ENCODE measurements at places on chromosomes 13 and 19.

DNA sequence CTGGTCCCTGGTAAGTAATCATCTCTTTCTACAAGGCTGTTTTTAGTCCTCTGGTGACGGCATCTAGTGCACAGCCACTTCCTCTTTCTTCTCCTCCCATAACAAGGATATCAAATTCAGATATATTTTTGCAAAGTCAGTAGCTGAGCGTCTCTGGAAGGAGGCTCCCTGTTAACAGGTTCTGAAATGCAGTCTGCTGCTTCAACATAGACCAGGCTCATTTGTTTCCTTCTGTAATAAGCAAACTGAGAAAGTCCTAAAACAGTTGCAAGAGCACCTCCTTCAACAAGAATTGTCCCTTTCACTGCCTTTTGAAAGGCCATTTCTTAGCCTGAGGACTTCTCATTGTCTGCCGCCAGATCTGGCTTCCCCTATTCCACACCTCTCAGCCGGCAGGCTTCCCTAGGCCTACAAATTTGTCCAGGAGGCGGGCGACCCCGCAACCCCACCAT lies 7.4 kb upstream of the ZSCAN5A start:
- no peak for DNase-seq

- DNase-seq = no peak
These were observed 14.9 kb downstream of the TLE2 start for GRCh38 chr19:3014135-3014534.

DNA sequence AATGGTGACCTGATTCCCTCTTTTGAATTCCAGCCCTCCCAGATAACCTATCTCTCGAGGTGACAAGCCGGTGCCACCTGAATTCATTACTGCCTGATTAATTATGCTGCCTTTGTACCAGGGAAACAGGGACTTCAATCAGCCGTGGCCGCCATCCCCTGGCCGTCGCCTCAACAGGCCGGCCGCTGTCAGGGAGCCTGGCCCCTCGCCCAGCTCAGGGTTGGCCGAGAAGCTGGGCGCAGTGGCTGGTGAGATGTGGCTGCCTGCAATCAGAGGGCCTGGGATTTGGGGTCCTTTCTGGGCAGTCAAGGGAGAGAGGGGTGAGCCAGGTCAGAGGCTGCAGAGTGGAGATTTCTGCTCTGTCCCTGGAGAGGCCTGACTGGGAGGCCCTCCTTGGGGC lies 91.2 kb downstream of the KCTD15 start:
- no peak for DNase-seq

DNA sequence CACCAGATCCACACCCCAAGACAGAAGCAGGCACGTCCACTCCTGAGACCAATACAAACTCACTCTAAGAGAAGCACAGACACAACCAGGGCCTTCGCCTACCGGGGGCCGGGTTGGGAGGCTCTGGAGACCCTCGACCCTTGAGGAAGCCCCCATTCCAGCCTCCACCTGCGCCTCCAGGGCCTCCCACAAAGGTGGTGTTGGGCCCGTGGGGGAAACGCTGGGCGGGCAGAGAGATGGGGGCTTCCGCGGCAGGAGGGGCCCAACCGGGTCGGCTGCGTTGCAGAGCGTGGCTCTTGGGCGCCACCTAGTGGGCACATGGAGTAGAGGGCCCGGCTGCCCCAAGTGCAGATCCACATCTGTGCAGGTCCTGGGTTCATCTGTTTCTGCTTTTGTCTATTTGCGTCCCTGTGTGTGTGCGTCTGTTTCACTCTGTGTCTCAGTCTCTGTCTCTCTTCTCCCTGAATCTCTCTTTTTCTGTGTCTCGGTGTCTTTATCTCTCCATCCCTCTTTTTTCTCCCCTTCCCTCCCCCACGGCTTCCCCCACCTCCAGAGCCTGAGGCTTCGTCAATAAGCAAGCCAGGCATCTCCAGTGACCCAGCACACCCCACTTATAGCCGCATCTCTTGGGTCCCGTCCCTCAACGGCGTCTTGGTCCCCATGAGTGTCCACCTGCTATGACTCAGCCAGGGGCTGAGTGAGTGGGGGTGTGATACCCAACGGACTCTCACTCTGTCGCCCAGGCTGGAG lies 10.5 kb upstream of the TINCR start:
- peak; percentile 56 for DNase-seq

DNA sequence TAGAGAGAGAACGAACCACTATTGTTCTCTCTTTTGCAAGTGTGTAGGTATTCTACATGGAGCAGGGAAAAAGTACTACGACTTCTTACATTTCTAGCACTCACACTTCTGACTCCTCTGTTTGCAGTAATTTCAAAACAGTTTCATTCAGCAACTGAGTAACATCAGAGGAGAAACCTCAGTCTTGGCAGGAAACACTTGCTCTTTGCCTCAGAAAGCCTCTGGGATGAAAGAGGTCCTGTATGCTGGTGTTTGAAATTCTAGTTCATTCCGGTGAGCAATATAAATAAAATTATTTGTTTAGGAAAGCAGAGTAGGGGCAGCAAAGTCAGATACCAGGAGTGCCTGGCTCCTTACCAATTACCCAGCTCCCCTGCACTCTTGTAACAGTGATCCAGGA lies 595.5 kb downstream of the TBC1D4 start:
- DNase-seq = no peak

DNA sequence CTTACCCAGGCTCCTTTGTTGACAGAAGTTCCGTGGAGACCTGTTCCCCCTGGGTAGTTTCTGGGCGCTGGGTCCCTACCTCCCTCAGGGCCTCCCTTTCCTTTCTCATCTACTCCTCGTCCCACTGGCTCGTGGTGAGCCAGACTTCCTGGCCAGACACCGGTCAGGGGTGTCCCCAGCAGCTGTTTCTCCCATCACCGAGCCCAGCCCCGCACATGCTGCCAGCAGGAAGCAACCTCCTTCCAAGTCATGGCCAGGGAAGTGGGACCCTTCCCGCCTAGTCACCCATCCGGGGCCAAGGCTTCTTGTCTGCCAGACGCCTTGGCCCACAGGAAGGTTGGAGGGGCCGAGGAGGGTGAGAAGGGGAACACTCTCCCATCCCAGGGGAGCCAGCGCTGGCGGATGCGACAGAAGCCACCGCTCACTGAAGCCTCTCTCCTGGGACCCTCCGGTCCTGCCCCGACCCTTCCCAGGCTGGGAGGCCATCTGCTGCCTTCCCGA lies 5.7 kb downstream of the PAK4 start:
- no peak for DNase-seq

DNA sequence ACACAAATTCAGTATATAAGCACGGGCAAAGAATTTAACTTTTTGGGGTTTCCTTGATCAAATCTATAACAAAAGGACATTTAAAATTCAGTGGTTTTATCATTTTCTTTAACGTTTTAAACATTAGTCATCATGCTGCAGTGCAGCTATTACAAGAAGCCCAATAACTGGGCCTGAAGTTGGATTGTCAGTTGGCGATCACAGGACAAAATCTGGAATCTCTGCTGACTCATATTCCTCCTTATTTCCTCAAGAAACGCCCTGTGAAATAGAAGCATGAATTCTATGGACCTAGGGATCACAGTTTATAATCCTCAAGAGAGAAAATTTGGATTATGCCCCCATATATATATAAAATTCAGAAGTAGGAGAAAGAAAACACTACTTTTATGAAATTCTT lies 971.6 kb upstream of the MIR17HG start:
- no peak for DNase-seq

GRCh38 chr19:35528218-35529038 lies at the start of gene SBSN:
TSS of gene SBSN (minus strand) at chr19:35528311. CDS start at chr19:35528281, 30 bp downstream.
- DNase-seq = no peak

GRCh38 chr13:45615501-45616101 lies at the start of gene ERICH6B:
TSS of gene ERICH6B (minus strand) at chr13:45615739. CDS start at chr13:45597005, 18,734 bp downstream.
- no peak for DNase-seq

DNA sequence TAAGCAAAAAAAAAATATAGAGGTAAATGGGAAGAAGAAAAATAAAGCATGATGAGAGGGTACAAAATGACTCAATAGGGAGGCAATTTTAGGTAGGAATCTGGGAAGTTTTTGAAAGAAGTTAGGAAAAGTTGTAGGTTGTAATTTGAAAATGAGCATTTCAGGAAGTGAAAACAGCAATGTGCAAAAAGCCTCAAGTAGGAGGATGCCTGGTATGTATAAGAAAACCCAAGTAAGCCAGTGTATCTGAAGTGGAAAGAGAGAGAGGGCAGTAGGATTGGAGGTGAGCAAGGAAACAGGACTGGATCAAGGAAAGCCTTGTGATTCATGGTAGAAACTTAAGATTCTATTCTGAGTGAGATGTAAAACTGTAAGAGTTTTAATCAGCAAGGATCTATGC lies 121.6 kb upstream of the SPRY2 start:
- no peak for DNase-seq

DNA sequence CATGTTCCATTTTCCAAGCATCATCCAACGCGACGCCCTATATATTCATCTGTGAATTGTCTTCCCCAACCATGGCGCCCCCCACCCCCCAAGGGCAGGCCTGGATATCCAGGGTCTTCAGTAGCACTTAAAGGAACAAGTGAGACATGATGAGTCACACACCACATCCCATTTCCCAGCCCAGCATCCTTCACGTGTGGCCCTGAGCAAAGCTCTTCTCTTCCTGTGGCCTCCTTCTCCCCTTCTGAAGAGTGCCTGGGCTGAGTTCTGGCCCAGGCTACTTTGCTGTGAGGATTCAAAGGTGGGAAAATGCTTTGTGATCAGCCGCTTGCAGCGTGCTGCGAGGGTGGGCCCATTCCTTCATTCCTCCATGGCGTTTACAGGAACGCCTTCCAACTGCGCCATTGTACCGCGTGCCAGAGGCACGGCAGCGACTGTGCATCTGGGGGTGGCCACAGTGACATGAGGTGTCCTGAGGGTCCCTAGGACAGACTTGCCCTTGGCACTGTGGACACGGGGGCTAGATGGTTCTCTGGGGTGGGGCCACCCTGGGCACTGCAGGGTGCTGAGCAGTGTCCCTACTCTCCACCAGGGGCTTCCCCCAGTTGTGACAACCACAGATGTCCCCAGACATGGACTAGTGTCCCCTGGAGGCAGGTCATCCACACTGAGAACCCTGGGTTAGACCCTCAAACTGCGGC lies 11.7 kb downstream of the PLIN4 start:
- no peak for DNase-seq

DNA sequence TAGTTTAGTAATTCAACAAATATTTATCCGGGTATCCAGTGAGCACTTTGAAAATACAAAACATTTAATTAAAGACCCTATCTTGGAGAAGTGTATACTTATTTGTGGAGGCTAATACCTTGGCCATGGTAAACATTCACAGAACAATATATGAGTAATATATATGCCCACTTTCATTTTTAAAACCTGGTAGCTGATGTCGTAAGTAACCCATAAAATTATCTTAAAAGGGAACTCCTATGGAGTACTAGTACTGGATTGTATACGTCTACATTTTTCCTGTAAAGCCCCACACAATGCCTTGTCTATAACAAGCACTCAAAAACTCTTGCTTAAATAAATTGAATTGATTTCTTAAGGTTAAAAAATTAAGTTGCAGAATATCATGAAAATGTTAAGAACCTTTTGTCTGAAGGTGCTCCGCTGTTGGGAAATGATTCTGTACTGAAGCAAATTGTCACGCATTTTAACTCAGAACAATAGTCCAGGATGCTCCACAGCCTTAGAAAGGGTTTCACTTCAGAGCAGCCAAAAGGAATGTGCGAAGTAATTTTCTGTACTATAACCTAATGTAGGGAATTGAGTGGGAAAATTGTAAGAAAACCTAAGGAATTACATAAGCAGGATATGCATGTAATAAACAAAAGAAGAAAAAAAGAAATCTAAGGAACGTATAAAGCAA lies 58.9 kb upstream of the C1QTNF9 start:
- no peak for DNase-seq

- DNase-seq = no peak
These were observed at the start of gene SYDE1 for GRCh38 chr19:15107061-15108010. TSS of gene SYDE1 (plus strand) at chr19:15107401. CDS start at chr19:15107434, 33 bp downstream.

DNA sequence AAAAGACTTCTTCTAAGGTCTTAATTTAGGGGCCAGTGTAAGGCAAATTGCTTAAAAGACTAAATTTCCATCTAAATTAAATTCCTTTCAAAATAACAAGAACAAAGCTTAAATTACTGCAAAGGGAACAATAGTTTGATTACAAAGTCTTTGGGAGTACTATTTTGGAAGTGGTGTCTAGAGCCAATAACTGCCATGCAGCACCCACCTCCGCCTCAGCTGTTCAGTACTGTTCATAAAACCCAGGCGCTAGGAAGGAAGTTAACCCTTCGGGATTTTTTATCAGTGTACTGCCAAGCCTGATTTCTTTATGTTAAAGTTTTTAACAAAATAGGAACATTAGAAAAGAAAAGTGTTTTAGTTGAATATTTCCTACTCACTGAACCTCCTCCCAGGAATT lies 210.1 kb downstream of the LIG4 start:
- DNase-seq = no peak
